ENCODE measurements at places on chromosomes 3 and 15.

DNA sequence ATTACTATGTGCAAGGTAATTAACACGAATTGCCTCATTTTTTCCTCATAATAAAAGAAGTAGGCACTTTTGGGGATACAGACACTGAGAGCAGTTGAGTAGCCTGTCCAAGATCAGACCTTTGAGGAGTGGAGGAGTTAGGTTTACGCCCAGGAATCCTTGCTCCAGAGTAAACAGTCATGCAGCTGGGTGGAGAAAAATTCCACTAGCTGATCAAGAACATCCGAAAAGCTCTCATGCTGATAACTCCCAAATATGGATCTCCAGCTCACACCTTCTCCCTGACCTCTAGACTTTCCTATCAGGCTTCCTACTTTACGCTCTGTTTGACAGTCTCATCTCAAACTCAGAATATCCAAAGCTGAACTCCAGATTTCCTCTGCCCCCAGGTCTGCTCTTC lies 53.3 kb downstream of the ST6GAL1 start:
- no peak for DNase-seq

GRCh38 chr3:153673853-153674252 lies 447.3 kb upstream of the ARHGEF26 start:
- DNase-seq = no peak

- no peak for DNase-seq
Observed at GRCh38 chr15:68220489-68220888, 9.0 kb downstream of the CLN6 start.

- no peak for DNase-seq
Observed at GRCh38 chr15:63145426-63145825, 11.9 kb downstream of the RPS27L start.

DNA sequence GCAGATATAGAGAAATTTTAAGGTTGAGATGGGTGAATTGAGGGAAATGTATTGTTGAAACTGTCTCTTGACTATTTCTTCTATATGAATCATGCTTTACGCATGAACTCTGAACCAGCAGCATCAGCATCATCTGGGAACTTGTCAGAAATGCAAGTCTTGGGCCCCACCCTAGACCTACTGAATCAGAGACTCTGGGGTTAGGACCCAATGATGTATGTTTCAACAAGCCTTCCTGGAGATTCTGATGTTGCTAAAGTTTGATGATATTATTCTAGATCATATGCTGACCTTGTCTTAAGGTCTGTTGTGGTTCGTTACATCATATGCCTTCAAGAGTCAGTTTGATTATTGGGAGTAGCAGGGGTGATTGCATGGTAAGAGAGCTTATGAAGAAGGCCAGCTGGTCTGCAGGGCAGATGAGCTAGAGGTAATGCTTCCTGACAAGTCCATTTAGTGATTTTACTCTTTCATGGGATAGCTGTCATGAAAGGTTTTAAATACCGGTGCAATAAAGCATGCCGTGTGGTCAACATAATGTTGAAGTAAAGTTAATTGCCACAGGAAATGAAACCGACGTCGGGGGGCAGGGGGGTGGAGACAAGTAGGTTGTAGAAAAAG lies 152.4 kb upstream of the MRPL3 start:
- DNase-seq = no peak

DNA sequence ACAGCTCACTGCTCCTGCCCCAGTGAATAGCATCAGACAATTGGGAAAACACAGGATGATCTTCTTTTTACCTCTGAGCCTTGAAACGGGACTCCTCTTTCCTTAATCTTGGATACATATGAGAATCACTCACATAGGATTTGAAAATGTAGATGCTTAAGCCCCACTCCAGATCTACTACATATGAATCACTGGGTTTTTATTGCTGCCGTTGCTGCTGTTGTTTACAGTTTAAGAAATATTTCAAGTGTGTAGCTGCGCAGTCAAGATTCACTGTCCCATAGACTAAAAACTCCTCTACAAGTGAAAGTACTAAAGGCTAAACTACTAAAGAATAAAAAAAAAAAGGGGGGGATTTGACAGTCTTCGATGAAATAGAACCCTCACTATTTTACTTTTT lies 765.9 kb downstream of the NTRK3 start:
- no peak for DNase-seq

GRCh38 chr15:20346082-20346805 lies 195.4 kb downstream of the GOLGA6L6 start:
- DNase-seq = no peak

- no peak for DNase-seq
Observed at GRCh38 chr3:44955917-44956316, 20.1 kb downstream of the ZDHHC3 start.

All from frontal cortex (tissue), 4 donors.